Activated CD4-positive, alpha-beta T cell treated with anti-CD3 and anti-CD28 coated beads, Interleukin-2, amount 10 ng/mL, durations not matched to agents 24 days and 14 days (primary cell): ENCODE measurements at places on chromosomes 4 and X.

DNA sequence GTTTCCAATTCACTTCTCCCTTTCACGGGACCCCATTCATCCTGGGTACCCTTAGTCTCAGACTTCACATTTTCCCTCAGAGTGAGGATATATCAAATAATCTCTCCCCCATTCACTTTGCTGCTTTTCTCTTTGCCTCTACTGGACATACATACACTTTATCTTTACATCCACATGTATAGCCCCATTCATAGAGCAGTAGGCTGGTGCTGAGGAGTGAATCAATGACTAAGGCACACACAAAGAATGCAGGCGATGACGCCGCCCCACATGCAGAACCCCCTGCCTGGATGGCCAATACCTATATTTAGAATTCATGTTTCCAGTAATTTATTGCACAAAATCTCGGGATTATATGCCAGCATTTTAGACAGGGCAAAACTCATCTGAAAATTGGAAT, 554.3 kb upstream of the TENM3 start:
- DNase-seq: no peak

GRCh38 chr4:2406406-2406805, 12.0 kb downstream of the ZFYVE28 start:
- no peak for DNase-seq

GRCh38 chrX:70411475-70411874, 11.6 kb upstream of the GDPD2 start:
- no peak for DNase-seq

DNA sequence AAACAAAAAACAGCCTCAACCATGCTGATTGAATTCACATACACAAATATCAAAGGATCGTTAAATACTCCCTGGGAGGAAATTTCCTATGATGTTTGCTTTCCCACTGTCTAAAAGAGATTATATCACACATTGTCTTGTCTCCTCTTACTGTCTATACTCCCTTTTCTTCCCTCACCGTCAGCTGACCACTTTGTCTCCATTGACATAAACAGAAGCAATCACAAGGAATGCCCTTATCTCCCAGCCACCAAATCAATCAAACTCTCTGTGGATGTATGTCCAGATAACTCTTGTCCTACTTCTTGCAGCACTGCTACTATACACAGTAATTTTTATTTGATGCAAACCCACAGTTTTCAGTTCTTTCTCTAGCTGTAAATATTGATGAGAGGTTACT, 12.2 kb upstream of the NUDT9 start:
- no peak for DNase-seq

DNA sequence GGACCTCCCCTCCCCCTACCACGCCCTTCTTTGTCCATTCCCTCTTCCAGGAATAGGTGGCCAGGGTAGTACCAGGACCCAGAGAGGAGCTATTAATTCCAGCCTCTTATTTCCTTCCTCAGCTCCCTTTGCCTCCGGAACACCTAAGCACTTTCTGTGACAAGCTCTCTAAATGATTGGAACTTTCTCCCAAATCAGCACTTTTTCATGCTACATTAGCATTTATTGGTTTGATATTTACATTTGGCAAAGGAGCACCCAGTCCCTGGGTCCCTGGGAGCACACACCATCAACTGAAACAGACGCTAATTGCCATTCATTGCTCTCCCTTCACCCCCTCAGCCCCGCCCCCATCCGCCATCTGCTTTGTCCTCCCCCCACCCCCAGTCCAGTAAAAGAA, 182.0 kb upstream of the BCOR start:
- no peak for DNase-seq

GRCh38 chrX:119069128-119069527, 3.7 kb upstream of the CT47C1 start:
- no peak for DNase-seq

- DNase-seq: no peak
Observed at GRCh38 chr4:124065936-124066335, 646.6 kb downstream of the ANKRD50 start.

DNA sequence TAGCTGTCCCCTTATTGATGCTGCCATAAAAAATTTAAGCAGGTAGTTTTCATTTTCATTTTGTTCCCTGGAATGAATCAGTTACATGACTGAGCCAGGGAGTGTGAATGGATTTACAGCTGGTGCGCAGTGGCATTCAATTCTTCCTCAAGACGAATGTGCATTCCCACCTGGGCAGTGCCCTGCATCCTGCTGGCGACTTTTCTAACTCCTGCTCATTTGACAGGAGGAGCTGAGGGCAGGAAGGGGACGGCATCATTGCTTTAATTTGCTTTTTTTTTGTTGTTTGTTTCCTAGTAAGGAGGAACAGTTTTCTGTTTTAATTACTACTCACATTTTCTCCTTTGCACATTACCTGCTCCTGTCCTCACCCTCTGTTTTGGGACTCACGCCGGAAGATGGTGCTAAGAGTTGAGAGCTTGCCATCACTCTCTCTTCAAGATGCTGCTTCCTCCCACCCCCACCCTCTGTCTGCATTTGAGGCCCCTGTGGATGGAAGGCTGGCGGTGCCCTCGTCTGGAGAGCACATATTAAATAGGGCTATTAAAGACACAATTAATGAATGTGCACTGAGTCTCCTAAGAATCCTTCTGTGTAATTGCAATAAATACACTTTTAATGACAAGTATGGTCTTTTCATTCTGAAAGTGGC, 35.8 kb downstream of the PSAPL1 start:
- no peak for DNase-seq

DNA sequence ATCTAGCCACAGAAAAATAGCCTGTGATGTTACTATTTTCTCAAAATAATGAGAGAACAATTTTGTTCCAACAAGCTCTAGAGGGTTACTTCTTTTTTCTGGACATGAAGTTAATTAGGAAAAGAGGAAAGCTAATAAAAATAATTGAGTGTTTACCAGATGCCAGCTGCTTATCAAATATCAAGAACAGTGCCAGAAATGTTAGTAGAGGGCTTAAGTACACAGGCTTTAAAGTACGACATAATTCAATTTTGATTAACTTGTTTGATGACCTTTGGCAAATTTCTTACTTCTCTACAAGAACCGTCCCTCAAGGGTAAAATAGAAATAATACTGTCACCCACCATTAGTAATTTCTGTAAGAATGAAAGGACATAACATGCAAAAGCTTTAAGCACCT, 977.0 kb downstream of the FSTL5 start:
- no peak for DNase-seq

- no peak for DNase-seq
Observed at GRCh38 chr4:150002561-150002960, 75.7 kb upstream of the DCLK2 start.

DNA sequence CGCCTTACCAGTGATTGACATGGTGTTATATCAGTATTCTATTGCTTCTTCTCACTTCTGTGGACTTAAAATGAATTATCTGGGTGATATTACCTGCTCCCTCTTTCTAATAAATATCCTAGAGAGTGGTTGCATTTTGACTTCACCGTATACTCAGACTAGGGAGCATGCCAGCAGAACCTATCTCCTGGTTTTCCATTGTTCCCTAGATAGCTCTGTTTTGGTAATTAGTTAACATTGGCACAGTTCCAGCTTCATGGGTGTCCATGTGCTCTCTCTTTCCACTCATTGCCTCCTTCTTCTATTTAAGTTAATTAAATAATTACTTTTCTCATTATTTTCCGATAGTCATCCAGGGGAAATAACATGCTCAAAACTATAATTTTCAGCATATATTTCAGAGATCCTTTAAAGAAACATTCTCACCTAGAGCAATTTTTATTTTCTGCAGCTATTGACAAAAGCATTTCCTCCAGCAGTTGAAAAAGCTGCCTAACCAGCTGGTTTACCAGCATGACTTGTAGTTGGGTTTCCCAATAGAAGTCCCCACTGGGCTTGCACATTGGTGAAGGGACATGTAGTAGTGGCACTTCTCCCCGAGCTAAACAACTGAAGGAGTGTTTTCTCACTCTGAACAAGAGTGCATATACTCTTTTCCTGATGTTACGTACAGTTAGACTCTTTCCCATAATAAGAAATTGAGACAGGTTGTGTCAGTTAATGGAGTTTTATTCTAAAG, 27.9 kb upstream of the PAPSS1 start:
- peak; percentile 50 for DNase-seq

DNA sequence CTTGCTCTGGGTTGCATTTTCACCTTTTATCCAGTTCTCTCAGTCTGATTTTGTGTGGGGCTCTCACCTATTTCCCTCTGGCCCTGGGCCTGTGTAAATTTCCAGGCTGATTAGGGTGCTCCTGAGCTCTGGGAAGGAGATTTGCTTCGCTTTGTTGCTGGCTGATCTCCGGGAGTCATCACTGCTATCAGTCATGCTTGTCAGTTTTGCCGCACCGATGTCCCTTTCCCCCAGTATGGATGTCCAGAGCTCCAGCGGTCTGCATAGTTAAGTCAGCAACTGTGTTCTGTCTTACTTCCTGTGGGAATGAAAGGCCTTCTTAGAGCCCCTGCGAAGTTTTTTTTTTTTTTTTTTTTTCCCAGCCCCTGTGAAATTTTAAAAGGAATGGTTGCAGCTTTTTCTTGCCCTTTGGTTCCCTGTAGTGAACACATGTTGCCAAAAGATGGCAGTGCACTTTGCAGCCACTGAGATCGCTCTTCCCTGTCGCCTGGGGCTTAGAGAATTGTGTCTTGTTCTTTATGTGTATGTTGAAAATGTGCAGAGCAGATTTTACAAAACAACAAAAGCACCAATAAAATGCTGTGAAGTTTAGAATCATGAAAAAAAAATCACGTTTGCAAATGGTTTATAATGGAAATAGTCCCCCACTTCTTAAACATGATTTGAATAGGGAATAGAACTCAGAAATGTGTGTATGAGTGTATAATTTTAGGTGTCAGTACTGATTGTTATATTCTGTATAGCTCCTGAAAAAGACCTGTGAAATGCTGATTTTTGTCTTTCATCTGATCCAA, 109.1 kb upstream of the SLC4A4 start:
- DNase-seq: no peak

DNA sequence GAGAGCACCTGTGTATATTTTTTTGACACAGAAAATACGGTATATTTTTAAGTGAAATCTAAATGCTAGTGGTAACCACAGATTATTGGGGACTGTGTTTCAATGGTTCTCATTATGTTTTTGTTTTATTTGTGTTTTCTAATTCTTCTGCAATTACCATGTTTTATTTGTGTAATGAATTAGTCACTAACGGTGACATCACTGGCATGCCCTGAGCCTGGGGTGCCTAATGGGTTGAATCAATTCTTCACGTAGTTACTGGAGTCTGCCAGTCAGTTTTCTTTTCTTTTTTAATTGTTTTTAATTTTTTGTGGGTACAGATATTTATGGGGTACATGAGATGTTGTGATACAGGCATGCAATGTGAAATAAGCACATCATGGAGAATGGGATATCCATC, 168.8 kb downstream of the RELL1 start:
- no peak for DNase-seq

- DNase-seq: peak; percentile 53
Observed at GRCh38 chr4:80185787-80186548, 11.3 kb upstream of the PRDM8 start.

DNA sequence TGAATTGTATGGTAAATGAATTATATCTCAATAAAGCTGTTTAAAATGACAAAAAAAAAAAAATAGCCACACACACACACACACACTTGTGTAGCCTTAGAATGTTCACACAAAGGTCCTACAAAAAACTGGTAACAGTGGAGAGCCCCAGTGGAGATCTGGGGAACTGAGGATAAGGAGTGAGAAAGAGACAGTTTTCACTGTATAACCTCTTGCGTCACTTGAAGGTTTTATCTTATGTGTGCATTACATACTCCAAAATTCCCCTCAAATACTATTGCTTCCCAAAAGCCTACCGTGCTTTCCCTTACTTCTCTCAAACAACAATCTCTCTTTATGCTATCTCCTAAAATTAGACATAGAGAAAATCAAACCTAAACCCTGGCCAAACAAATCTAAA, 67.8 kb downstream of the SMC1A start:
- no peak for DNase-seq

GRCh38 chr4:75834772-75835154, 67.5 kb downstream of the PPEF2 start:
- no peak for DNase-seq

DNA sequence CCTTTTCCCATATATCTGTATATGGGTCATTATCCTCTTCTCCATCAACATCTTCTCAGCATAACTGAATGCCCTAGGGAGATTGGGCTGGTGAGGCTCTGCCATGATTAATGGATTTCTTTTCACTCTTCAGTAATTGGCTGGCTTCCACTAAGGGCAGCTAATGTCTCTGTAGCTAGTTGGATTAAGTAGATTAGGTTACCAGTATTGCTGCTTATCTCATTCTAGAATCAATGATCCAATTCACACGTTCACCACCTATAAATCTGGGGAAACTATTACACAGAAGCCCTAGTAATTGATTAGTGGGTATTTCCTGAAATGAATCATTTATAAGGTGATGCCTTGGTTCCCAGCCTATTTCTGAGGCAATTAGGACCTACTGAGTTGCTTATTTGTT, 94.8 kb downstream of the KDR start:
- no peak for DNase-seq
